ENCODE measurements at places on chromosomes 16 and 17.

DNA sequence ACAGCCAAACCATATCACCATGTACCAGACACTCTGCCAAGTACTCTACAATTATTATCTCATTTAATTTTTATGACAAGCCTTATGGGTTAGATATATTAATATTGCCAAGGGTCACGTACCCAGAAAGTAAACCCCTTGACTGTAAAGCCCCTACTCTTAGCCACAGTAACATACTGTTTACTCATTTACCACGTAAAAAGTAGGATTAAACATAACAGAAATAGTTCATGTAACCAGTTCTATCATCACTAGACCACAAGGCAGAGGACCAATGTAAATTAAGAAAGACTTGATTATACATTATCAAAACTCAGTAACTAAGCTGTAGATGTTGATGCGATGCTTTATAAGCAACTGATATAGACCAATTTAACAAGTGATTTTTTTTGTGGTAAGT is 101.5 kb upstream of the CNTNAP4 start:
- DNase-seq = no peak
- no peak overlapping the region for H3K27ac ChIP-seq
- no peak overlapping the region for H3K4me3 ChIP-seq
- H3K36me3 ChIP-seq = no peaks in the 10 kb centered on the region
- H3K4me1 ChIP-seq = no peaks in the 10 kb centered on the region

GRCh38 chr16:2514333-2515179 is 804 bp downstream of the ATP6V0C start:
- H3K27me3 ChIP-seq = no peaks in the 10 kb centered on the region
- peak overlapping the region; percentile 83 for H3K4me3 ChIP-seq
- peaks cover 12% of the 10 kb centered on the region for H3K4me1 ChIP-seq
- H3K36me3 ChIP-seq = no peaks in the 10 kb centered on the region

DNA sequence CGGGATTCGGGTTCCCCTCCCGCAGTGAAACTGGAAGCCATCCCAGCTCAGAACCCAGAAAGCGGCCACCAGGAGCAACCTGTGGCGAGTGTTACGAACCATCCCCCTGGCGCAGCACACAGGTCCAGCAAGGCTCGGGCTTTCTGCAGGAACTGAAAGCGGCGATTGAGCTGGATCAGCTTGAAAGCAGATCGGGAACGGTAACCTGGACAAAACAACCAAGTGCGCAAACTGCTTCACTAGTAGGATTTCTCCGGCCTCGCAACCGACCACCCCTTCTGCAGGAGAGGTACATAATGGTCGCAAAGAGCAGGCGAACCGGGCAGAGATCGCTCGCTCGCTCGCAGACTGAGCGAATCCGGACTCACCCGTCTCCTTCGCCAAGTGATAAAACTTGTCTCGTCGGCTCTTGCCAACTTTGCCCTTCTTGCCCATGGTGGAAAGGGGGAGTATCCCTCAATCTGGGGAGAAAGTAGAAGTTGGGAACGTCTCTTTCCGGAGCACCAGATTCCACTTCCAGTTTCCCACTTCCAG is 696 bp upstream of the PSMC5 start:
- peaks cover 4% of the 10 kb centered on the region for H3K4me1 ChIP-seq
- H3K4me3 ChIP-seq = peak overlapping the region; percentile 94
- DNase-seq = no peak
- H3K36me3 ChIP-seq = peaks cover 53% of the 10 kb centered on the region

GRCh38 chr16:86118467-86119307 is 219.7 kb downstream of the IRF8 start:
- no peak overlapping the region for H3K4me3 ChIP-seq
- no peaks in the 10 kb centered on the region for H3K4me1 ChIP-seq
- no peaks in the 10 kb centered on the region for H3K27me3 ChIP-seq
- H3K36me3 ChIP-seq = no peaks in the 10 kb centered on the region
- DNase-seq = no peak
- H3K27ac ChIP-seq = no peak overlapping the region

DNA sequence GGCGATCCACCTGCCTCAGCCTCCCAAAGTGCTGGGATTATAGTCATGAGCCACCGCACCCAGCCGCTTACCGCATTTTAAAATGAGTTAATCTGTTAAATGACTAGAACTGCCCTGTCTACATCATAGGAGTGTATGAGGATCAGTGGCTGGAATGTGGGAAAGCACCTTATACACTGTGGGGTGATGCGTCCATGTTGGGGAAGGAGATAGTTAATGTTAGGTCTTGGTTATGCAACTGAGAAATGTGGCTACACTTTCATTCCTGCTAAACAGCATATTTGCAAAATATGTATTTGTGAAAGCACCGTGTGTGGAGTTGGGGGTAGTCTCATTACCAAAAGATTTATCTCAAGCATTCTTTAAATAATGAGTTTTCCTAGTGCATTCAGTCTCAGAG is 107.6 kb downstream of the SPACA3 start:
- no peaks in the 10 kb centered on the region for H3K4me1 ChIP-seq

Data from SJCRH30 (cell line).